Renal cortical epithelial cell (primary cell): ENCODE measurements at places on chromosomes 12 and 14. TPM values are rescaled to one million over a fixed set of nuclear protein-coding genes. Genes with fewer than 3 reads are reported as not detected.

Gene ALDH1L2
- 0.65 and 1.9 TPM in 2 replicates for total RNA-seq

Gene MSI1
- total RNA-seq = 0.15 TPM in 1 of 2 replicates, not detected in the other

Gene IL22
- total RNA-seq = not detected in 2 replicates

Gene EML5
- 0.55 and 2.4 TPM in 2 replicates for total RNA-seq
